CD4-positive, CD25-positive, alpha-beta regulatory T cell (primary cell): ENCODE measurements at places on chromosomes 4 and X. TPM values are rescaled to one million over a fixed set of nuclear protein-coding genes. Genes with fewer than 3 reads are reported as not detected.

DNA sequence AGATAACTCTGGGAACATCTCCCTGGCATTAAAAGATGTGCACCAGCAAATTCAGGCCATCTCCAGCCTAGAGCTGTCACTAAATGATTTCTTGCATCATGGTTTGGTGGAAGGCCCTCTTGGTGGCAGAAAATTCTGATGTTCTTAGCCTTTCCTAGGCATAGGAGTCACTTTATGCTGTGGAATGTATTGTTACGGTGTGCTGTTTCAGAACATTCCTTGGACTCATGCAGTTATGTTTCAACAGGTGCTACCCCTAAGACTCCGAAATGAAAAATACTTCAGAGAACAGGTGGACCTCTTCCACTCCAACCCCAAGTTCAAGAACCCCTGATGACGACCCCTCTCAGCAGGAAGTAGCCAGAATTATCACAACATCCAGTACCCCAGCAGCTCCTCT is 20.3 kb upstream of the PAPSS1 start:
- H3K27ac ChIP-seq, result no peak overlapping the region
- H3K4me1 ChIP-seq, result no peaks in the 10 kb centered on the region
- H3K4me3 ChIP-seq, result no peak overlapping the region
- H3K27me3 ChIP-seq, result no peaks in the 10 kb centered on the region

DNA sequence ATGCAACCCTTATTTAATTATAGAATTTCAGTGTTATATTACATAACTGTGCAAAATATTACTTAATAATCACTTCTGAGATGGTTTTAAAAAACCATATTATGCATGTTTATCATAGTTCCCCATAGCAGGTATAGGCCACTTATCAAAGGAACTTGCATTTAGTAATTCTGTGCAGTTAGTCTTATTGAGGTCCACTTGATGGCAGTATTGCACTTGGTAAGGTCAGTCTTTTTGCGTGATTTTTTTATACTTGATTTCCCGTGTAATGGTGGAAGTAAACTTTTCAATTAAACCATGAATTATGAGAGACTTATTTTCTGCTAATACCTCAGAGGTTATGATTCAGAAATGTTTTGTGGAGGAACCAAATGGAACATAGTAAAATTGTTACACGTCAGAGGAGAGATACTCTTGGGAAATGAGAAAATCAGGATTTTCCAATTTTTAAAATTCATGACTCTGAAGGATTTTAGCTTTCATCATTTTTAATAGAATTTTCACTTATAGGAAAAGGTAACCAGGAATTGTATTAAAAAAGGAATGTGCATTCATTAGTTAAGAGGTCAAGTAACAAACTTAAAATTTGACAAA is 230.0 kb downstream of the CCSER1 start:
- DNase-seq, result no peak
- no peaks in the 10 kb centered on the region for H3K4me1 ChIP-seq
- no peak overlapping the region for H3K27ac ChIP-seq
- H3K27me3 ChIP-seq, result no peaks in the 10 kb centered on the region
- H3K36me3 ChIP-seq, result no peaks in the 10 kb centered on the region

DNA sequence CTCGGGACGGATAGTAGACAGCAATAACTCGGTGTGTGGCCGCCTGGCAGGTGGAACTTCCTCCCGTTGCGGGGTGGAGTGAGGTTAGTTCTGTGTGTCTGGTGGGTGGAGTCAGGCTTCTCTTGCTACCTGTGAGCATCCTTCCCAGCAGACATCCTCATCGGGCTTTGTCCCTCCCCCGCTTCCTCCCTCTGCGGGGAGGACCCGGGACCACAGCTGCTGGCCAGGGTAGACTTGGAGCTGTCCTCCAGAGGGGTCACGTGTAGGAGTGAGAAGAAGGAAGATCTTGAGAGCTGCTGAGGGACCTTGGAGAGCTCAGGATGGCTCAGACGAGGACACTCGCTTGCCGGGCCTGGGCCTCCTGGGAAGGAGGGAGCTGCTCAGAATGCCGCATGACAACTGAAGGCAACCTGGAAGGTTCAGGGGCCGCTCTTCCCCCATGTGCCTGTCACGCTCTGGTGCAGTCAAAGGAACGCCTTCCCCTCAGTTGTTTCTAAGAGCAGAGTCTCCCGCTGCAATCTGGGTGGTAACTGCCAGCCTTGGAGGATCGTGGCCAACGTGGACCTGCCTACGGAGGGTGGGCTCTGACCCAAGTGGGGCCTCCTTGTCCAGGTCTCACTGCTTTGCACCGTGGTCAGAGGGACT is 5.7 kb upstream of the MSANTD1 start:
- H3K36me3 ChIP-seq, result peaks cover 23% of the 10 kb centered on the region

DNA sequence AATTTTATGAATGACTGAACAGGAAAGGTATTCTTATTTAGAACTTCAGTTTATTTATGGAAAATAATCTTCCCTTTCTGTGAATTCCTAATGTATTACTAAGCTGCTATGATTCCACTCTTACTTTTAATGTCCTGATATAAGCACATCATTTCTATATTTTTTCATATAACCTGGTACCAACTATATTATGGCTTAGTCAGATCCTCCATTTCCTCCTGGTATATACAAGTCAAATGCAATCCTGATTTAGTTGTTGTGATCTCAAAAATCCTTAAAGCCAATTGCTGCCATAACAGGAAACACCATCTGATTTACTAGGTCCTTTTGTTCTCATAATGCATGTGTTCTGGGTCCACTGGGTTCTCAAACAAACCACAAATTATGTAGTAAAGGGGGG is 26.8 kb downstream of the TRMT2B start:
- H3K27ac ChIP-seq, result no peak overlapping the region
- H3K4me3 ChIP-seq, result no peak overlapping the region
- no peaks in the 10 kb centered on the region for H3K27me3 ChIP-seq
- DNase-seq, result no peak

- H3K36me3 ChIP-seq, result no peaks in the 10 kb centered on the region
- H3K27ac ChIP-seq, result no peak overlapping the region
- H3K4me1 ChIP-seq, result no peaks in the 10 kb centered on the region
- DNase-seq, result no peak
These were observed 1415.8 kb downstream of the C4orf33 start for GRCh38 chr4:130511776-130512175.

DNA sequence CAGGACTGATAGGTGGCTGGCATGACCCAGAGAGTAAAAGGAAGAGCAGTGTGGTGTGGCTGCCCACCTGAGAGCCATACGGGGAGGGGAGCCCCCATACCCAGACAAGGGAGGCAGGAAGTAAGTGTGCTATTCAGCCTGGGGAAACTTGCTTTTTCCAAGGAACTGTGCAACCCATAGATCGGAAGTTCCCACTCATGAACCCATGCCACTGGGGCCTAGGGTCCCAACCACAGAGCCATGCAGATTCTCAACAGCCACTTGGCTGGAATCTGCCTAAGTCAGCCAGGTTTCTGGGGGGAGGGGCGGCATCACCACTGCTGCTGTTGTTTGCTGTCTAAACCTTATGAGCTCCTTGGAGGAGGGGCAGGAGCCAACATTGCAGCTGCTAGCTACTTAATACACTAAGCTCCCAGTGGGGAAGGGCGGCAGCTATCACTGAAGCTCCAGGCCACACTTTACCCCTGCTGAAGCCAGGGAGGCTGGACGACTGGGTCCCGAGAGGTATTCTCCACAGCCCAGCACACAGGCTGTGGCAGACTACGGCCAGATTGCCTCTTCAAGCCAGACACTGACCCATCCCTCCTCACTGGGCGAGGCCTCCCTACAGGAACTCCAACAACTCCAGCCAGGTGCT is 410.4 kb downstream of the INPP4B start:
- no peaks in the 10 kb centered on the region for H3K4me1 ChIP-seq
- H3K27me3 ChIP-seq, result no peaks in the 10 kb centered on the region
- H3K36me3 ChIP-seq, result no peaks in the 10 kb centered on the region

DNA sequence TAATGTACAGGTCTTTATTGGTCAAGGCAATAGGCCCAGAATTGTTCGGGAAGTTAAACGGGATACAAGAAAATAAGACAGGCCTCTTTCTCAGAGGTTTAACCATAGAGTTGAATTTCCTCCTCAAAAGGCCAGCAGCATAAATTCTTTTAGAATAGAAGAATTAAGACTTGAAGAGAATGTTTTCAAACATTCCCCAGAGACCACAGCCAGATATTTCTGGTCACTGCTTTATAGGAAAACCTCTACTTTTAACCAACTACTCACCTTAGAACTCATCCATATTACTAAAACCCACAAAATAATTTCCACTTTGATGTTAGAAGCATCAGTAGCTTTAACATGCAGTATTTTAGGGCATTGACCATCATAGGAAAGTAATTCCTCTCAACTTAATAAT is 317.9 kb downstream of the RAB28 start:
- H3K4me3 ChIP-seq, result no peak overlapping the region
- H3K36me3 ChIP-seq, result no peaks in the 10 kb centered on the region
- H3K27ac ChIP-seq, result no peak overlapping the region
- DNase-seq, result no peak
- H3K27me3 ChIP-seq, result no peaks in the 10 kb centered on the region

- H3K4me1 ChIP-seq, result no peaks in the 10 kb centered on the region
- H3K27me3 ChIP-seq, result no peaks in the 10 kb centered on the region
- no peak overlapping the region for H3K4me3 ChIP-seq
- no peak overlapping the region for H3K27ac ChIP-seq
These were observed 56.4 kb upstream of the SPOCK3 start for GRCh38 chr4:167290678-167291077.

GRCh38 chr4:39682138-39682537 is 15.8 kb upstream of the UBE2K start:
- H3K4me1 ChIP-seq, result no peaks in the 10 kb centered on the region
- no peaks in the 10 kb centered on the region for H3K36me3 ChIP-seq
- no peak overlapping the region for H3K27ac ChIP-seq
- no peaks in the 10 kb centered on the region for H3K27me3 ChIP-seq
- H3K4me3 ChIP-seq, result no peak overlapping the region
- no peak for DNase-seq

GRCh38 chrX:40471965-40472648 is 108.7 kb upstream of the ATP6AP2 start:
- no peak overlapping the region for H3K27ac ChIP-seq
- no peak overlapping the region for H3K4me3 ChIP-seq
- no peak for DNase-seq
- H3K36me3 ChIP-seq, result no peaks in the 10 kb centered on the region
- H3K4me1 ChIP-seq, result peaks cover 28% of the 10 kb centered on the region

GRCh38 chr4:5942947-5943346 is 50.1 kb upstream of the CRMP1 start:
- H3K27ac ChIP-seq, result no peak overlapping the region
- H3K27me3 ChIP-seq, result no peaks in the 10 kb centered on the region
- H3K4me1 ChIP-seq, result peaks cover 11% of the 10 kb centered on the region
- no peaks in the 10 kb centered on the region for H3K36me3 ChIP-seq
- H3K4me3 ChIP-seq, result no peak overlapping the region
- DNase-seq, result no peak

- DNase-seq, result no peak
- H3K27me3 ChIP-seq, result no peaks in the 10 kb centered on the region
- no peaks in the 10 kb centered on the region for H3K36me3 ChIP-seq
- H3K4me3 ChIP-seq, result no peak overlapping the region
- no peaks in the 10 kb centered on the region for H3K4me1 ChIP-seq
- H3K27ac ChIP-seq, result no peak overlapping the region
These were observed 25.2 kb downstream of the ARX start for GRCh38 chrX:24990535-24990934.

DNA sequence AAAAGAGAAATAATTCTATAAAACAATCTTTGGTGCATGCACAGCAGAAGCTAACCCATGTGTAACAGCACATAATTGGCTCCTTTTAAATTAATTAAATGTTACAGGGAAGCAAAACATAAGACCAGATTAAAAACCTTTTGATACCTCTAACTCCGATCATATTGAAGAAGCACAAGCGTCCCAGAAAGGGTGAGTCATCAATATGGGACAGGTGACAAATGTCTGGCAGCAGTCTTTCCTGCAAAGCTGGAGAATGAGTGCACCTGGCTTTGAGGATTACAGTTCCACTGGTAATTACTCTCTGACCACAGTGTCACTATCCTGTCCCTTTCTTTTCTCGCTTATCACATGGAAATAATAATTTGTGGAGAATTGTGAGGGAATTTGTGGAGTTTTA is 94.6 kb downstream of the FAM9B start:
- no peak overlapping the region for H3K27ac ChIP-seq
- H3K4me1 ChIP-seq, result no peaks in the 10 kb centered on the region

DNA sequence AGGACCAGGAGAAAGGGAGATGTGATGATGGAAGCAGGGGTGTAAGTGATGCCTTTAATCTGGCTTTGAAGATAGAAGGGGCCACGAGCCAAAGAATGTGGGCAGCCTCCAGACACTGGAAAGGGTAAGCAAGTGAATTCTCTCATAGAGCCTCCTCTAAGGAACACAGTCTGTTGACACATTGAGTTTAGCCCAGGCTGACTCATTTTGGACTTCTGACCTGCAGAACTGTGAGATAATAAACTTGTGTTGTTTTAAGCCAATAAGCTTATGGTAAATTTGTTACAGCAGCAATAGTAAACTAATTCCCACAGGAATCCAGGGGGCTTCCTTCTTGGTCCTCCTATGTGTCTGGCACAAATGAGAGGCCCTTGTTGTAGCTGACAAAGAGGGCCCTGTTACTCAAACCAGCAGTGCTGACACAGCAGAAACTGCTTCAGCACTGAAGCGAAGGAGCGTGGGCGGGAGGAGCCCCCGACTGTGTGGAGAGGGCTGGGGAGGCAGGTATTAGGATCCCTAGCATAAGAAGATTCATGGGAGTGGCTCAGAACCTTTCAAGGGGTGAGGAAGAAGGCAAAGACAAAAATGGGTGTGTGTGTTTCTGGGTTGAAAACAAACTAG is 268.7 kb downstream of the NR3C2 start:
- H3K4me1 ChIP-seq, result no peaks in the 10 kb centered on the region
- H3K27me3 ChIP-seq, result no peaks in the 10 kb centered on the region
- H3K27ac ChIP-seq, result no peak overlapping the region
- no peak for DNase-seq
- H3K4me3 ChIP-seq, result no peak overlapping the region

Gene ZNF185
- 3.0 TPM for polyA plus RNA-seq

Gene TIMP1
- 65.2 TPM for polyA plus RNA-seq

Gene IL2
- not detected for polyA plus RNA-seq

Gene TRPC5OS
- not detected for polyA plus RNA-seq

Gene TLR10
- polyA plus RNA-seq, result not detected

Gene ADAM29
- polyA plus RNA-seq, result not detected

Gene COX18
- 7.3 TPM for polyA plus RNA-seq

Gene NOP14
- polyA plus RNA-seq, result 15.0 TPM

Gene MXRA5
- polyA plus RNA-seq, result not detected

Gene RHOXF1
- 1.8 TPM for polyA plus RNA-seq

Gene SGMS2
- not detected for polyA plus RNA-seq

Gene FAM149A
- polyA plus RNA-seq, result not detected
